ENCODE measurements at places on chromosomes 4 and X.

- DNase-seq, result no peak
Measured at GRCh38 chr4:108891896-108892590, 129.2 kb upstream of the ETNPPL start.

DNA sequence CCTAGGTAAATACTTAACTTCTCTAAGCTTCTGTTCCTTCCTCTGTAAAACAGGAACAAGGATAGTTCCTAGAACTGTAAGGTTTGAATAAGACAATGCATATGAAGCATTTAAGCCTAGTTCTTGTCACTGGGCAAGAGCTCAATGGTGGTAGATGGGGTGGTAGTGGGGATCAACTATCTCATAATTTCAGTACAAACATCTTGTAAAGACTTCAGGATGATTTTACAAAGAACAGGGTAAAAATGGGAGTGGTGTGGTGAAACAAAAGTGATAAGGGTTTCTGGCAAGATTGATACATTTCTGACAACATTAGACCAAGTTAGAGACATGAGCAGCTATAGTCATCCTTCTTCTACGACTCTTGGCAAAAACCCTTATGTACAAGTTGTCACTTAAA is 137.8 kb downstream of the SCFD2 start:
- no peak for DNase-seq

- no peak for DNase-seq
Measured at GRCh38 chrX:53280331-53281320, 758 bp downstream of the IQSEC2 start.

DNA sequence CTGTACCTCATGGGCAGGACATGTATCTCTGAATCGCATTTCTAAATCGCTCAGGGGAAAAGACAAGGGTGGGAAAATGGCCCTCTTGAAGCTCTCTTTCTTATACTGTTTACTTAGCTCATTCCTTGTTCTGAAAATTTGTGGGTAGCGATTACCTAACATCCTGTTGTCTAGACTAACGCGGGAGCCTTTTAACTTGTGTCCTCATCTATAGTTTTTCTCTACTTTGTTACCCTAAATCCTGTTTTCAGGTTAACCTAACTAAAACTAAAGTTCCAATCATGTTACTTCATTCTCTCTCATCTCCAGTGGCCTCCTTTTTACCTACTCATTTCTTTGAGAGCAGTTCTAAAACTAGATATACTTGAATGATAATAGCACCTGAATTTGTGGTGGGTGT is 45.0 kb downstream of the SNX25 start:
- no peak for DNase-seq

GRCh38 chr4:139559089-139559479 is 3.1 kb upstream of the SETD7 start:
- no peak for DNase-seq

- no peak for DNase-seq
Measured at GRCh38 chrX:85243761-85244449, at the start of the genes SATL1 and ZNF711. Gene SATL1, minus strand, starts transcription at chrX:85243779. Its CDS starts 134,811 bp downstream, at chrX:85108968. Gene ZNF711, plus strand, starts transcription at chrX:85243991. Its CDS starts 3,582 bp downstream, at chrX:85247573.

DNA sequence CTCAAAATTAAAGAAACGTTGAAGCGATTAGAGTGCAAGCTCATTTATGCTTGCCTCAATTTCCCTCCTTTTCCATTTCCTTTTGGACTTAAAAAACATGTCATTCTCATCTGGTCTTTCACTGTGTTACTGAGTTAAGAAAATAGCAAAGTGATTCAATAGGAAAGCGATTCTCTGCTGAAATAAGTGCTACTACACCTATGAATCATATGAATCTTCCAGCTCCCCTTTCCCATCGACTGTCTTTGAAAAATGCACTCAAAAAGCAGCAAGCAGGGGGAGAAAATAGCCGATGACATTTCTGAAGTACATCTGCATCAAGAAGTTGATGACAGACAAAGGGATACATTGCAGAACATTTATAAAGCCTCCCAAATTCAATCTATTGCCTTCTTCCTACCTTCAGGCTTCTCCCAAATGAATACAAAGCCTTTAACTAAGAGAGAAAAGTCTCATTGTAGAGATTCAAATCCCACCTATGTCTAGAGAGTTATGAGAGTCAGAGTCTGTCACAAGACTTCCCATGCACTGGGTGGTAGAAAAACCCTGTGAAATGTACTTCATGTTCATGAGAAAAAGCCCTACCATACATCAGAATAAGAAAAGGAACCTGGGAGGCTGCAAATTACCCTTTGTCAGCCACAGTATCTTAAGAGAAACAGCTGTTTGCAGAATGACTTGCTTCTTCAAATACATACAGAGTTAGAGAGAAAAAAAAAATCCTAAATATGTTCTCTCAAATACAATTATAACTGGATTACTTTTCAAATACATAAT is 78.9 kb downstream of the MBNL3 start:
- no peak for DNase-seq

DNA sequence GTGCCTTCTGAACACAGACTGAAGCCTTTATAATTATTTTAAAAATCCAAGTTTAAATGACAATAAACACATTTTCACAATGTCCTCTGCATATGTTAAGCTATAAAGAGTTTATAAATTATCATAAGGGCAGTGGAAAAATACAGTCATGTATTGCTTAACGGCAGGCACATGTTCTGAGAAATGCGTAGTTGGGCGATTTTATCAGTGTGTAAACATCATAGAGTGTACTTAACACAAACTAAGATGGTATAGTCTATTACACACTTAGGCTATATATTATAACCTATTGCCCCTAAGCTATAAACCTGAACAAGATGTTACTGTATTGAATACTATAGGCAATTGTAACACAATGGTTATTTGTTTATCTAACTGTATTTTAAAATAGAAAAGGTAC is 254.7 kb downstream of the GABRG1 start:
- DNase-seq, result no peak

DNA sequence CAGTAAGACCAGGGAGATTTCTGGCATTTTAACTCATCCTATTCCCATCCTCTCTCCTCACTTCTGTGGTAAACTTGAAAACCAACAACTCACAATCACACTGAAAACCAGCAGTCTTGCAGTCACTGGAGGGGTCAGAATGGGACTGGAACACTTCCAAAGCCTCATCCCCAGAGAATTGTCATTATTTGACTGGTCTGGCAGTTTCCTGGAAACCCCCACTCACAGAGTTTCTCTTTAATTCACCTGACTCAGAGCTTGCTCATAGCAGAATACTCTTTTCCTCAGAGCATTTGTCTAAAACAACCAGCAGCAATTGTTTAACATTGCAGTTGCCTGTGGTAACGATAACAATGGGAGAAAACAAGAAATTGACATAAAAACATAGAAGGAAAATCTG is 7.3 kb upstream of the RAB9B start:
- DNase-seq, result no peak

DNA sequence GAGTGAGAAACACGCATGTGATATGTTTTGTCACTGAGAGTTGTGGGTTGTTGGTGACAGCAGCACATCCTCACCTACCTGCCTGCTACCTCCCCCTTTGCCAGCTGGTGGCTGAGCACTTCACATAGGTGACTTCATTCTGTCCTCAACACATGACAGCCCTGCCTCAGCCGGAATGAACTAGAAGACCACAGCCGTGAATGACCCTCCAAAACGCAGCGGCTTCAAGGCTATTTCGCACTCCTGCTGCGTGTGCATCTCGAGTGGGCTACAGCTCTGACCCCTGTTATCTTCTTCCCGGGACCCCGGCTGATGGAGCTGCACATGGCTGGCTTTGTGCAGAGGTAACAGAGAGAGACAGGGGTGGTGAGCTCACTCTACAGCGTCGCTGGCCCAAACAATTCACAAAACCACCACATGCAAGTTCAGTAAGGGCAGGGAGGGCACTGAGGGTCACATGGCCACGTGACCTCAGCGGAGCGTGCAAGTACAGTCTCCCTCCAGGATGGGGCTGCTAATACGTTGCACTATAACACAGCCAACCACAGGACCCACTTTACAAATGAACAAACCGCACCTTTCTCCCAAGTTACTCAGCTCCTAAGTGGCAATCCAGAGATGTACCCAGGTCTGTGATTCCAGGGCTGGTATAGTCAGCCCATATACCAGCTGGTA is 6.3 kb upstream of the PPP2R2C start:
- DNase-seq, result no peak

DNA sequence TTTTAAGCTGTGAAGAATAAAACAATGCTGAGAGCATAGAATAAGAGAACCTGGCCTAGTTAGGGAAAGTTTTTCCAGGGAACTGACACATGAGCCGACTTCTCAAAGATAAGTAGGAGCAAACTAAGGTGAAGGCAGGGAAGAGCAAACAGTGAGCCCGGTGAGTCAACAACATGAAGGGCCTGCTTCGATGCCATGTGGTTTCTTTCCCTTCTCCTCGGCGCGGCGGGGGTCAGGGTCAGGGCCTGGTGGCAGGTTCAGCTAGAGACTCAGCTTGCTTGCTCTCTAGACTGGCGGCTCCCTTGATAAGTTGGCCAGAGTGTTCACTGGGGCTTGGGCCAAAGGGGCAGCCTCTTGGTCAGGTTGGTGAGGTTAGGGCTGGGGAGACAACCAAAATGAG is 81.1 kb downstream of the DLG3 start:
- no peak for DNase-seq

DNA sequence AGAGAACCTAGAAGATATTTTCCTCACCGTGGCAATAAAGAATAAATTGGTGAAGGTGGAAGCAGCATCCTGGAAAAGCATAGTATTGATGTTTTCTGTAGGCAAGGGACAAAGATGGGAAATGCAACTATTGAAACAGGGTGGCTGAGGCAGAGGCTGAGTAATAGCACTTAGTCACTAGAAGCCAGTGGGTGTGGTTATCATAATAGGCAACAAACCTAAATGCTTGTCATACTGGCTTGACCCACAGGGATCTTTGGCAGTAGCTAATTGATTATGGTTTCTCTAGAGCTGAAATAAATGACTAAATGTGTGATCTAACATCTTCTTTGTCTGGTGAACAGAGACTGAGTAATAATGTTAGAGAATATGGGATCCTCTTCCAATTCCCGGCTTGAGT is 353.6 kb upstream of the RPS6KA3 start:
- DNase-seq, result no peak

DNA sequence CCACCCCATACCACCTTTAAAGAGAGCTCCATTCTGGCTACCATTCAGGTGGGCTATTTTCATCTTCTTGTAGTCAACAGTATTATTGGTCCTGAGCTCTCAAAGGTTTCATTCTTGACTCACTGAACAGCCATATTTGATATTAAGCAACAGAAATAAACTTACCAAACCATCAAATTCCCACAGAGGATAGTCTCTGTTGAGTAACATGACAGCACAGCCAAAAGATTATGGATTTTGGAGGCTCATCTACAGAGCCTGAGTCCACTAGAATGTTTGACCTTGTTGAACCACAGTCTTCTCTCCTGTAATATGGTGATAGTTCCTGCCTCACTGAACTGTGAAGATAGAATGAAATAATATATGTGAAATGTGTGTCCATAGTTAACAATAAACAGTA is 276.3 kb upstream of the LDB2 start:
- DNase-seq, result no peak

DNA sequence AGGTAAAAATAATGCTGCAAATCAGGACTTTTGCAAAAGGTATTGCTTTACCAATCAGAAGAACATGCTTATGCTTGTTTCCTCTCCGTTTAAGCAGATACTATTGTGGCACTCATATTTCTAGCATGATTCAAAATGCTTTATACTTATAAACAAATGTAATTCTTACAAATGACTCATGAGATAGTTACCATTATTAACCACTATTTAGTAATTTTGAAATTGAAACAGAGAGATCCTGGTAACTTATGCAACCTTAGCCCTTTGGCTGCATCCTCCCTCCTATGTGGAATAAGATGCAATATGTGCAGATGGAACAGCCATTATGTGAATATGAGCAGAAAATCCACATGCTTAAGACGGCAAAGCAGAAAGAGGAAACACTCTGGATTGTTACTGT is 164.7 kb downstream of the PCDH18 start:
- DNase-seq, result no peak

- peak; percentile 39 for DNase-seq
Measured at GRCh38 chr4:119212964-119213606, 572 bp downstream of the USP53 start.

GRCh38 chr4:156560701-156561100 is 410.9 kb downstream of the PDGFC start:
- DNase-seq, result no peak

DNA sequence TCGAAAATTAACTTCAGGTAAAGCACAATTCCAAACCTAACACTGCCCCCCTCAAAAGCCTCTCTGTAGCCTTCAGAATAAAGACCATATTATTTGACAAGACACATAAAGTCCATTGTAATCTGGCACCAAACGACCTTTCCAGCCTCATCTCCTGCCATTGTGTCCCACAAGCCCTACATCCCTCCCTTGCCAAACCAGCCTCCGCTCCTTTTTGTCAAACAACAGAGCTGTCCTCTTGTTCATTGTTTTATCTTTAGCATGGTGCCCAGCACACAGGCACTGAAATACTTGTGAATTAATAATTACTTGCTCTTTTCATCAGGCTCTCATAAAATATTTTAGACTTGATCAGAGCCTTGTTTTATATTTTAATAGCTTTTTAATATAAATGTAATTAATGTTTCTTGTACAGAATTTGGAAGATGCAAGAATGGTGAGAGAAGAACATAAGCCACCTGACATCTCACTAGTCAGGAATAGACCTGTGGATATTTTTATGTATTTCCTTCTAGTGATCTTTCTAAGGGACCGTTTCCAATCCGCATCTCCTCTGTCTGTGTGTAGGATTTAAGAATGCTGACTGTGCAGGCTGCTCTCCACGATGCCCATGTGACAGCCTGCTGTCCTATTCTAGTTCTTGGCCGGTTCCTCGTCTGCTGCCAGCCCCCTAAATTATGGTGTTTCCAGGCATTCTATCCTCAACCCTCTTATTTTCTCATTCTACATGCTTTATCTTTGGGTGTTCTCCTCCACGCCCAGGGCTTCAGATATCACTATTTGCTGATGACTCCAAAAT is 3.0 kb upstream of the IRF2 start:
- no peak for DNase-seq

- no peak for DNase-seq
Measured at GRCh38 chr4:151267822-151268535, 9.0 kb upstream of the PRSS48 start.

DNA sequence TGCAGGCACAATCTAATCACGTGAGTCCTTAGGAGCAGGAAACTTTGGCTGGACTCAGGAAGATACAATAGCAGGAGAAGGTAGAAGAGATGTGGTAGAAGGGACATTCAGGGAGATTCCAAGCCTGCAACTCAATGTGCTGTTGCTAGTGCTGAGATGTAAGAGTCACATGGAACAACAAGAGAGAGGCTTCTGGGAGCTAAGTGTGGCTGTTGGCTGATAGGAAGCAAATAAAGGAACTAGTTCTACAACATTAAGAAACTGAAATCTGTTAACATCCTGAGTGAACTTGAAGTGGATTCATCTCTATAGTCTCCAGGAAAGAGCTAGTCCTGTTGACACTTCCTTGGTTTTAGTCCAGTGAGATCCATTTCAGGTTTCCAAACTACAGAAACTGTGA is 1207.4 kb downstream of the ADGRL3 start:
- DNase-seq, result no peak

All from stimulated activated CD8-positive, alpha-beta memory T cell treated with anti-CD3 and anti-CD28 coated beads, Interleukin-2, amount 100 ng/mL, for 1 hour (primary cell).